MM.1S (cell line): ENCODE measurements at places on chromosomes 5 and 9.
A peak's percentile ranks its signal among the peaks of the same experiment; 100 is the strongest.

GRCh38 chr5:140303966-140304365, 1.1 kb upstream of the PFDN1 start:
- DNase-seq: no peak

DNA sequence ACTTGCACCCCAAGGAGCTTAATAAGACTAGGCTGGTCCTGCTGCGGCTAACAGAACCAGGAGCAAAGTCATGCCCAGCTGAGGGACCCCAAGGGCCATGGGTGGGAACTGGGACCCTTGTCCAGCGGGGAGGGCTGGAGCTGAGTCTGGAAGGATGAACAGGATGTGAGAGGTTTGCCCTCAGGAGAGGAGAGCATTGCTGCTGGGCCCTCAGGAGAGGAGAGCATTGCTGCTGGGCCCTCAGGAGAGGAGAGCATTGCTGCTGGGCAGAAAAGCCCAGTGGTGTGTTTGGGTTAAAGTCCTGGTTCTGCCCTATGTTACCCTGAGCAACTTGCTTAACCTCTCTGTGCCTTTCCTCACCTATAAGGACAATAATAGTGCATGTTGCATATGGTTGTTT, 125.8 kb downstream of the MACROH2A1 start:
- DNase-seq: no peak

DNA sequence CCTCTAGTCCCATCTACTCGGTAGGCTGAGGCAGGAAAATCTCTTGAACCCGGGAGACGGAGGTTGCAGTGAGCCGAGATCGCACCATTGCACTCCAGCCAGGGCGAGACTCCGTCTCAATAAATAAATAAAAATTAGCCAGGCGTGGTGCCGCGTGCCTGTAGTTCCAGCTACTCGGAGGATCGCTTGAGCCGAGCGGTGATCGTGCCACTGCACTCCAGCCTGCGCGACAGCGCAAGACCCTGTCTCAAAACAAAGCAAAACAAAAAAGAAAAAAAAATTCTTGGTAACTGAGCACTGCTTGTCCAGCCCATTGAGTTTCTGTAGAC, 710 bp upstream of the WDR55 start:
- DNase-seq: no peak

GRCh38 chr9:90290716-90291485, 351.7 kb downstream of the DIRAS2 start:
- no peak for DNase-seq

- DNase-seq: peak; percentile 73
These were observed 3.8 kb downstream of the CREB3 start for GRCh38 chr9:35736201-35736633.

GRCh38 chr5:143345671-143346440, 57.6 kb downstream of the NR3C1 start:
- DNase-seq: no peak

- DNase-seq: no peak
These were observed 52.5 kb downstream of the SHB start for GRCh38 chr9:38016375-38017135.

GRCh38 chr5:13278148-13278547, 666.3 kb downstream of the DNAH5 start:
- peak; percentile 18 for DNase-seq

GRCh38 chr5:163809473-163809872, 304.1 kb downstream of the MAT2B start:
- no peak for DNase-seq

- no peak for DNase-seq
These were observed 21.0 kb upstream of the UBE2QL1 start for GRCh38 chr5:6427694-6428093.

DNA sequence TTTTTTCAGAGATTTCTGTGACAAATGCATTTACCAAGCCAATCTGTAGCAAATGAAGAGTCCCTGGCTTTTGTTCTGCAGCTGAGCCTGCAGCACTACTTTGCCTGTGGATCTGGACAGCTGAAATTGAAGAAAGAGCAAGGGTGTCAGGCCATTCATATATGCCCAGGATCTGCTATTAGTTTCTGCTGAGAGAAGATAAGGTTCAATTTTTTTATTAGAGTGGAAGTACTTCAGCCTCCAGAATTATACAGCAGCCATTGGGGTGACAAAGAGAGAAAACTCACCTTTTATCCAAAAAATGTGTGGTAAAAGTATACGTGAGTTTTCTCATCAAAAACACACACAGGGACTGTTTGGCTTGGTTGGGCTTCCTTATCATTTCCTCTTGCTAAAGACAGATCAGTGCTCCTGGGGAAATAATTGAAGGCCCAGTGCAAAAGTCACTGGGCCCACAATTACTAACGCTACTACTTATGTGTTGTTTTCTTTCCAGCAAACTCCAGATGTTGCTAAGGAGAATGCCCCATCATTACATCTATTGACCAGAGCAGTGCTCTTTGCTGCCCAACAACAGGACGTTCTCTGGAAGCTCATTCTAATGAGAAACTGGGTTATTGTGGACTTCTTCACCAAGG, 138.6 kb downstream of the CEMIP2 start:
- no peak for DNase-seq

DNA sequence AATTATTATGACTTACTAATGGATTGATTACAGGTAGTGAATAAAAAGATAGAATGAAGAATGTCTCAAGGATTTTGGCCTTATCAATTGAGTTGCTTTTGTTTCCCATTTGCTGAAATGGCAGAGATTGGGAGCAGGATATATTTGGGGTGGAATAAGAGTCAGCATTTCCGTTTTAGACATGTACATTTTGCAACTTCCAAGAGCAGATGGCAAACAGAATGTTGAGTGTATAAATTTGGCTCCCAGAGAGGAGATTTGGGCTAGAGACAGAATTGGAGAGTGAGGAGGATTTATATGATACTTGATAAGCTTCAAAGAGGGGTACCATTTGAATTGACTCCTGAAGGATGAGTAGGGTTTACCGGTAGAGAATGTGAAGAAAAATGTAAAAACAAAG, 437.9 kb upstream of the PAPPA start:
- no peak for DNase-seq

GRCh38 chr9:34272101-34272541, 56.9 kb downstream of the KIF24 start:
- no peak for DNase-seq

- no peak for DNase-seq
These were observed 18.8 kb downstream of the NUP214 start for GRCh38 chr9:131144201-131144600.

DNA sequence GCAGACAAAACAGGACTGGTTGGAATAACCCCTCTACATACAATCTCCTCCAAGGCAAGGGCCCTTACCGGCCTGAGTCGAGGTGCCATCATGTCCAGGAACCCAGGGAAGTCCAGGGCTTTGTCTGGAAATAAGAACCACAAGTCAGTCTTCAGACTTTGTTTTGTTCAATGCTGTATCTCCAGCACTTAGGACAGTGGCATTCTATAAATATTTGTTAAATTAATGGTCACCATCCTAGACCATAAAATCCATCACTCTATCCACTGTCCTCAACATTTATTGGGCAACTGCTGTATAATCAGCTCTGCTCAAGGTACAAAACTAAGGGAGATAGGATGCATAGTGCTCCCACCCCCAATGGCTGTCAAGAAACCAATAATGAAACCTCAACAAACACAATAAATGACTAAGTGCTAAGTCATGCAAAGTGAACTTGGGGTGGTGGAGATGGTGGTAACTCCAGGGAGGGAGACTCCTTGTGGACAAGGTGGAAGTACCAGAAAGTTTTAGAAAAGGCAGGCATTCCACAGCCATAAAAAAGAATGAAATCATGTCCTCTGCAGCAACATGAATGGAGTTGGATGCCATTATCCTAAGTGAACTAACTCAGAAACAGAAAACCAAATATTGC, 5.0 kb downstream of the RELL2 start:
- peak; percentile 30 for DNase-seq

GRCh38 chr9:114779352-114779845, 26.4 kb downstream of the TNFSF15 start:
- no peak for DNase-seq

DNA sequence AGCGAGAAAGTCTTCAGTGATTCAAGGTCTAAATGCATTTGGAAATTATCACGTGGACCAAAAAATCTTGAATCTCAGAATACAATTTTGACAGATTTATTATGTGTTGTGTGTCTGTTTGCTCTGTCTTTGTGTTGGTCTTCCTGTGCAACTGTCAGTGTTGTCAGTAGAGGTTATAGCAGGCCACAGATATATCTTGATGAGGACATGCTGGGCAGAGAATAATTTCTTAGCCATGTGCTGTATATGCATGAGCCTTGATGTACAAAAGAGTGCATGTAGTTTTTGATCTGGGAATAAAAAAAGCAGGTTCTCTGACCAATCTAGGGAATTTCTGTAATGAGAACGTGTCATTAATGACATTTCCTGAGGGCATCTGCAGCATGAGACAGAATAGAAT, 57.6 kb downstream of the ZSWIM6 start:
- DNase-seq: no peak

- DNase-seq: no peak
These were observed 250.4 kb downstream of the LRRC70 start for GRCh38 chr5:62828742-62829603.

GRCh38 chr5:109143031-109143430, 266.7 kb downstream of the PJA2 start:
- DNase-seq: no peak

DNA sequence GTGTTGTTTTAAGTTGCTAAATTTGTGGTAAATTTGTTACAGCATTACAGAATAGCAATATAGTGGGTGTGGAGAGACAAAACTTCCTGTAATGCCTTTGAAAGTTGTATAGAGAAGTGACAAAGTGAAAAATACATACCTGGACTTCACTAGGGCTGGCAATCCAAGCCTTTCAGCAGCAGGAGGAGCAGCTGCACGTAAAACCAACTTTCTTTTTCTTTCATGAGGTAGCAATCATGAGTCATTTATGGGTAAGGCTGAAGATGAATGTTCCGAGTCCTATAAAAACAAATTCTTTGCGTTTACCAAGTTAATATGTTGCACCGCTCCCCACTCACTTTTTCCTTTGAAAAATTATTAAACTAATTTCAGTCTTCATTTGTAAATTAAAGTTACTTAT, 1138.2 kb downstream of the TAF11L14 start:
- DNase-seq: peak; percentile 78

GRCh38 chr5:53642061-53642460, 81.6 kb downstream of the NDUFS4 start:
- DNase-seq: no peak

GRCh38 chr9:21904776-21905175, 89.4 kb downstream of the CDKN2A start:
- no peak for DNase-seq

DNA sequence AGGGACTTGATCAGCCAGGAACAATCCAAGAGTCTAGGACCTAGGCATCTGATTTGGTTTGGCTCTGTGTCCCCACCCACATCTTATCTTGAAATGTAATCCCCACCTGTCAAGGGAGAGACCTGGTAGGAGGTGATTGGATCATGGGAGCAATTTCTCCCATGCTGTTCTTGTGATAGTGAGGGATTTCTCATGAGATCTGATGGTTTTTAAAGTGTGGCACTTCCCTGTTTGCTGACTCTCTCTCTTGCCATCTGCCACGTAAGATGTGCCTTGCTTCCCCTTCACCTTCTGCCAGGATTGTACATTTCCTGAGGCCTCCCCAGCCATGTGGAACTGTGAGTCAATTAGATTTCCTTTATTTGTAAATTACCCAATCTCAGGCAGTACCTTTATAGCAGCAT, 201.7 kb upstream of the ACTBL2 start:
- DNase-seq: no peak

- DNase-seq: no peak
These were observed 3.4 kb downstream of the CPEB4 start for GRCh38 chr5:173891308-173892116.

DNA sequence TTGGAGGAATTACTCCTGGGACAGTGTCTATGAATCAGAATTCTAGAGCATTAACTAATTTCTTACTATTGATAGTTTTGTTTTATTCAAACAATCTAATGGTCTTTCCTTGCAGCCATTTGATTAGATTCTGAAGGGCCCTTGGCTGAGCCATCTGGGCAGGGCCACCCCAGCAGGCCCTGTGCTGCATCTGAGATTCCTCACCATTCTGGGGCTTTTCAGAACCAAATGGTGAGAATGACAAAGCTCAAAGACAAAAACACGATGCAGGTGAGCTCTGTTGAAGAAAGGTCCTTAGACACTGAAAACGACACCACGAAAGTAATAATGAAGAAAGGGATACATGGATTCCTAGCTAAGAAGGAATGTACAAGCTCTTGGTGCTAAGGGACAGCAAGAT, 321.0 kb upstream of the IRX4 start:
- no peak for DNase-seq

GRCh38 chr9:78261403-78262001, 25.6 kb downstream of the CEP78 start:
- DNase-seq: peak; percentile 30

DNA sequence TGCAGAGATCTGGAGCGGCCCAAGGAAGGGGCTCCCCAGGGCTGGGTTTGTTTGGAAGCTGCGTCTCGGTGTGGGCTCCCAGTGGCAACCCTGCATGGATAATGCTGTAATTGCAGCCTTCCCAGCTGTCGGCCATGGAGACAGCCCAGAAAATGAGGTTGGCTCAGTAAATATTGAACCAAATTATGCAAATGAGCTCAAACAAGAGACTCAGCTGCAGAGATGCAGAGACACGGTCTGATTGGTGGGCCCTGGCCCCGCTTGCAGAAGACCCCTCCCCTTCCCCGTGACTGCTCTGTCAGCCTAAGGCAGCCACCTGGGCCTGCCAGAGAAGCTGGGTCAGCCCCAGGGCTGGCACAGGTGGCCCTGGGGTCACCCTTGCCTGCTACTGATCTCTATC, 75.9 kb downstream of the RAD23B start:
- DNase-seq: no peak

- no peak for DNase-seq
These were observed 97.0 kb downstream of the DRD1 start for GRCh38 chr5:175347027-175347426.

DNA sequence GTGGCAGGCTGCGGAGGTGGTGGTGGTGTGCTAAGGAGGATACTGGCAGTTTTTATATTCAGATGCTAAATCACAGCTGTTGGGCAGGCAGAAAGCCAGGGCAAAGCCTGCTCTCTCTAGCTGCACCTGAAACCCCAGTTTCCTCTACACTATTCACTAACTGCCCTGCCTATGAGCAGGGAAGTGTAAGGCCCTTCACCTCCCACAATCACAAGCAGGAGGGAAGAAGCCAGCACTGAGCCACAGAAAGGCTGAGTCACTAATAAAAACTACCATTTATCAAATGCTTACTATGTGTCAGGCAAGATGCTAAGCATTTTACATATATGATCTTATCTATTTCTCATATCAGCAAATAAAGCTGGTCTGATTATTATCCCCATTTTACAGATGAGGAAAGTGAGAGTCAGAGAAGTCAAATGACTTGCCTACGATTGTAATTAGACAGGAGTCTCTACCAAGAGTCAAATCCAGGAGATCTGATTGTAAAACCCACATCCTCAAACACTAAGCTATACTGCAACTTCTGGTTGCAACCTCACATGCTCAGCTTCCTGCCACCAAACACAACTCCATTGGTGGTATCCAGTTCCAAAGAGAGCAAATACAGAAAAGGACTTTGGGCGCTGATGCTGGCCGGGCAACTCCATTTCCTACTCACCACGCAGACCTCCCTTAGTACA, 17.7 kb upstream of the IL6ST start:
- DNase-seq: peak; percentile 88
